Activated T-helper 1 cell treated with Interleukin-2 at 50 U/mL for 16 hours (primary cell): ENCODE measurements at places on chromosomes 1 and 21.

DNA sequence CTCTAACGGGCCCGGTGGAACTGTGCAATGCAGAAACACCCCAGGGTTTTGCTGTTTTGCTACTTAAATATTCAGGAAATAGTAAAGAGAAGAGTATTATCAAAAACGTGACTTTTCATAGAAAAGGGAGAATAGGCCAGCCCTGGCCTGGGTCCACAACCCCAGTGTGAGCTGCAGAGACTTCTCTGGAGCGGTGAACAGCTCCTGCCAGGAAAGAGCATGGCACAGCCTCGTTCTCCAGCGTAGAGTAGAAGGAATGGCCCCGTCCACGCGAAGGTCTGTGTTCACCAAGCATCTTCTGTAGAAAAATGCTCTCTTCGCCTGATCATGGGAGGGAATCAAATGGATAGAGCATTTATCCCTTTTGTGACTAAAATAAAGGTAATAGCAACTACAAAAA is 51.4 kb downstream of the PDE9A start:
- no peak for DNase-seq

DNA sequence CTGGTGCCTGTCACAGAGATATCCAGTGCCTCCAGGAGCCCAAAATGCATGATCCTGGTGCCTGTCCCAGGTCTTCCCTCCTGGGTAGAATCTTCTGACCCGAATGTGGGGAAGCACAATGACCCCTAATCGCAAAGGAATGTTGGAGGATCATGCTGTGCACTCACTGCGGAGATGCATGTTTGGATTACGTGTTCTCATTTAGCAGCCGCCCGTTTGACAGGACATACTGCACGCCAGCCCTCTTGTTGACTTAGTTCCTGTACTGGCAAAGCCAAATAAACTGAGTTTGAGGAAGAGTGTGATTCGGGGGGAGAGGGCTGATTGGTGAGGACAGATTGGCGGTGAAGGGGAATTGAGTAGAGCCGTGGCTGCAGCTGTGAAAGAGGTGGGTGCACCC is 85.9 kb upstream of the SIM2 start:
- DNase-seq: no peak

GRCh38 chr1:15965228-15965767 is 10.6 kb downstream of the ZBTB17 start:
- no peak for DNase-seq

GRCh38 chr1:242712248-242712647 is 187.8 kb upstream of the PLD5 start:
- no peak for DNase-seq

- DNase-seq: no peak
Measured at GRCh38 chr1:171160639-171161354, 24.3 kb upstream of the FMO2 start.

- no peak for DNase-seq
Measured at GRCh38 chr1:26978901-26979300, 14.6 kb upstream of the TRNP1 start.

DNA sequence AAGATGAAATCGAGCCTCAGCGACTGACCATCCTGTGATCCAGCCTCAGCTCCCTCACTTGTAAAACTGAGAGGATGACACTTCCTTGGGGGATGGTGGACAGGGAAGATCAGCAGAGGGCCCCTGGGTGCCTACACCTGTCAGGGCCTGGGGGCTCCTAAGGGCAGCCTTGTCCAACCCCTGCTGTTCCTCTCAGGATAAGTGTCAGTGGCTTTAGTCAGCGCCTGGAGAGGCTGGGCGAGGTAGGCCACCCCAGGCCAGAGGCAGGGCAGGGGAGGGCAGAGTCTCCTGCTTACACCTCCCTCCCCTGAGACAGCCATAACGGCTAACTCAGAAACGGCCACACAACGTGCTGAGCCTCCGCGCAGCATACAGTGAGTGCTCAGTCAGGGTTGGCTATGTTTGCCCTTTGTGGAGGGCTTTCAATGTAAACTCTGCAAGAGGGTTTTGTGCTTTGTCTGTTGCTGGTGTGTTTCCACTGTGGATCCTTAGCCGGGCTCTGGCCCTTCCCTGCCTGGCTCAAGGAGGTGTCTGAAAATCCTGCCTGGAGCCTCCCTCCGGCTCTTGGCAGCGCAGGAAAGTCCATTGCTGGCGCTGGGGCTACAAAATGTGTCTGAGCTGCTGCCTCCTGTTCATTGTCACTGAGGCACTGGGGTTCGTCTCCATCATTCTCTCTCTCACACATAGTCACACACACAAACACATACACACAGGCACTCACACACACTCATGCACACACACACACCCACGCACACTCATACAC is 588.4 kb downstream of the PTPRU start:
- no peak for DNase-seq

GRCh38 chr1:227532019-227532619 is 31.2 kb upstream of the ZNF678 start:
- DNase-seq: no peak

DNA sequence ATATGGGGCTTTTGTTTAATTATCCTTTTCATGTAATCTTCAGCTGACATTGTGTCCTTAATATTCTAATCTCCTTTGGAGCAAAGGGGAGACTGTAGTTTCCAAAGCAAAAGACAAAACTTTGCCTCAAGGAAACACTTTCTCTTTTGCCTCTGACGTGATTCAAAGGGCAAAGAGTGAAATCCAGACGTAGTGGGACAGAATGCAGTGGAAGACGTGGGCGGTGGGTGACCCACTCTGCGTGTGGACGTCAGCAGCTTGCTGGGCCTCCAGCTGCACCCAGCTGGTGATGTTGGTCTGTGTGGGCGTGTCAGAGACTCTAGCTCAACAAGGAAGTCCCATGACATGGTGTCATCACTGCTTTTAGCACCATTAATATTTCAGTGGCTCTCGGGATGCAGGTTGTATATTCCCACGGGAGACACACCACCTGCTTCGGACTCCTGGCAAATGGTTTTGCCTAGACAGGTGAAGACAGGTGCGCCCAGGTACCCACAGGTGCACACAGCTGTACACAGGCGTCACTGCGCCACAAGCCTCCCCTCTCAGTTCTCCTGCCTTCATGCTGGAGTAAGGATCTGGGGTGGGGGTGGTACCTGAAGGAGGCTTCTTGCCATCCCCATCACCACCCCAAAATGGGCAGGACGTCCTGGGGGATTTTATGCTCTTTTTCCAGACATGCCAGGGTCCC is 292.1 kb upstream of the VAMP3 start:
- DNase-seq: no peak

GRCh38 chr1:54807756-54808155 is 6.6 kb upstream of the TTC22 start:
- DNase-seq: no peak

- DNase-seq: no peak
Measured at GRCh38 chr1:54339126-54339525, 67.1 kb downstream of the SSBP3 start.

GRCh38 chr1:162696286-162696862 is 64.1 kb downstream of the DDR2 start:
- no peak for DNase-seq

GRCh38 chr1:20089328-20090077 is 19.5 kb downstream of the PLA2G5 start:
- no peak for DNase-seq

- DNase-seq: no peak
Measured at GRCh38 chr1:212007886-212008285, 27.5 kb downstream of the INTS7 start.

GRCh38 chr1:37482796-37483744 is 8.7 kb downstream of the ZC3H12A start:
- no peak for DNase-seq

GRCh38 chr1:12188115-12188514 is 21.3 kb downstream of the TNFRSF1B start:
- no peak for DNase-seq
